Memory B cell (primary cell): ENCODE measurements at places on chromosomes 4 and X.

DNA sequence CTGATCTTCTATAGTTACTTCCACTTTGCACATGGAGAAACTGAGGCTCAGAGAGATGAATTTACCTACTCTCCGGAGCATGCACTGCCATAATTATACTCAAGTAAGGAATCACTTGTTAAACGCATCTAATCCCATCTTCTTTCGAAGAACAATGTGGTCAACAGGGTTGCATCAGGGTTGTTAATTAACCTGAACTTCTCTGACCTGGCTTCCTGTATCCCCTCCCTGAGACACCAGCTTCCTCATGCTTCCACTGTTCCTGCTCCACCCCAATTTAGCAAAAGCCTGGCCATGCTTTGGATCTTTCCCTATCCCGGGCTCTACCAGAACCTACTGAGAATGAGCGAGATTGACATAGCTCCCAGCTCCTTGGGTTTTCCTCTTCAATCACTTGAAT lies 136.7 kb downstream of the SMIM20 start:
- no peak for DNase-seq

- no peak for DNase-seq
These were observed 394.6 kb downstream of the TECRL start for GRCh38 chr4:64014647-64015046.

- no peak for DNase-seq
These were observed 750.2 kb upstream of the HS3ST1 start for GRCh38 chr4:12178614-12179610.

DNA sequence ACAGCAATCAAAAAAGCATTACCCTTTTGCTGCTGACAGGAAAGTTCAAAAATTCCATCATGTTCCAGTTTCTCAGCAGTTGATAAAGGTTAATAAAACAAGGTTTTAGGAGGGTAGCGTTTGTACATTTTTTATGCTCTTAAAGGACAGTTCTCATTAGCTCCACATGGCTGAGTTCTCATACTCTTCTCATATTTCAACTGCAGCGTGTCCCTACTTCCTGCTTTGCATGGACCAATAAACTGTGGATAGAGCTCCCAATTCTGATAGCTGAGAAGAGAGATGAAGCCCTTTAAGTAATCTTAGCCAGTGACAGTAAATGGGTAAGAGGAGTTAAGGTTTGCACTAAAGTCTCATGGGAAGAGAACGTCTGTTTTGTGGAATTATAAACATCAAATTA lies 53.5 kb downstream of the SPANXA2 start:
- DNase-seq = no peak

DNA sequence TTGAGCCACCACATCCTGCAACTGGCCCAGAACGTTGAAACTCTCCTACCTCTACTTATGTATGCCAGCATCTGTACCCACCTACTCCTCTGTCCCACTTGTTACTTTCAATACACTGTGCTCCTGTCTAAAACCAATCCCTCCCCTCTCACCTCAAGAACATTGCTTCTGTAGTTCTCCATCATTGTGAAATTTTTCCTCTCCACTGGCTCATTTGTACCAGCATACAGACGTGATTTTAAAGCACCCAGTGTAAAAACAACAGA lies 25.5 kb upstream of the USO1 start:
- DNase-seq = no peak

DNA sequence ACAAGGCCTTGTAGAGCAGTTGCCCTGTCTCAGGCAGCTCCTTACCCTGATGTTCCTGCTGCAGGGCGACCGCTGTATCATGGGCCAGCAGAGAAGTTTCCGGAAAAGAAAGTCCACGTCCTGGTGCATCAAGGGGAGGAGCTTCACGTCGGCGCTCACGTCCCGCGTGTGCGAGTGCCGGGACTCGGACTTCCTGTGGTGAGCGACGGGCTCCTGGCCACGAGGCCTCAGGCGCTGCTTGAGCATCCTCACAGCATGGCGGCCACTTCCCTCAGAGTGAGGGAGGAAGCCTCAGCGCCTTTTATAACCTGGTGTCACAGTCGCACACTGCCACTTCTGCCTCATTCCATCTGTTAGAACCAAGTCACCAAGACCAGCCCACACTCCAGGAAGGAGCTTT lies 225.5 kb downstream of the AFAP1 start:
- DNase-seq = no peak

GRCh38 chr4:181259081-181259709 lies 984.0 kb upstream of the TENM3 start:
- DNase-seq = no peak

DNA sequence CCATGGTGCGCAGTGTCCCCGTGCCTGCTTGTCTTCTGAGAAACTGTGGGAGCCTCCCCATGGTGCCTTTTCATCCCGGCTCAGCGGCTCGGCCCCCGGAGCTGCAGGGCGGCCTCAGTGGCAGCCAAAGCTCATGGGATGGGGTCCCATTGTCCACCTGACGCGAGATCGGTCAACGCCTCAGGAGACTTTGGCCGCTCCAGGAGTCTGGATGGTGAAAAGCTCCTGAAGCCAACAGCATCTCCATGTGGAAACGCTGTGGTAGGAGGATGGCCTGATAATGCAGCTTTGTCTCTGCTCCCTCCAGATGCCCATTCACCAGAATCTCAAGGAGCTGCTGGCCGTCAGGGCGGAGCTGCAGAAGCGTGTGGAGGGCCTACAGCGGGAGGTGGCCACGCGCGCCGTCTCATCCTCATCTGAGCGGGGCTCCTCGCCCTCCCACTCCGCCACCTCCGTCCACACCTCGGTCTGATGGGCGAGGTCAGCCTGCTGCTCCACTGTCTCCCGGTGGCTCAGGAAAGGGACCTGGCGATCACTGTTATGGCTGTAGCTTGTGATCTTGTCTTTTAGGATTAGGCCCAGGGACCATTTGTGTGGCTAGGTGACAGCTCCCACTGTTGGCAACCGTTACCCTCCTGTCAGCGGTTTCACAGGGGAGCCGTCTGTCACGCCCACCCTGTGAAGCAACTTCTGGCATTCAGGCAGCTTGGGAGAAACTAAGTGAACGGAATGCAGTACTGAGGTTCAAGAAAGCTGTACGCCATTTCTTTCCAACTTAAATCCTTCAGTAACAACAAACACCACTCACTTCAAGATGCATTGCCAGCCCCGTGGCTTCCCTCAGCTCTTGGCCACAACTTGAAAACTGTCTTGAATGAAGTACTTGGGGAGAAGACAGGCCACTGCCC lies 69.3 kb downstream of the MTMR1 start:
- no peak for DNase-seq

DNA sequence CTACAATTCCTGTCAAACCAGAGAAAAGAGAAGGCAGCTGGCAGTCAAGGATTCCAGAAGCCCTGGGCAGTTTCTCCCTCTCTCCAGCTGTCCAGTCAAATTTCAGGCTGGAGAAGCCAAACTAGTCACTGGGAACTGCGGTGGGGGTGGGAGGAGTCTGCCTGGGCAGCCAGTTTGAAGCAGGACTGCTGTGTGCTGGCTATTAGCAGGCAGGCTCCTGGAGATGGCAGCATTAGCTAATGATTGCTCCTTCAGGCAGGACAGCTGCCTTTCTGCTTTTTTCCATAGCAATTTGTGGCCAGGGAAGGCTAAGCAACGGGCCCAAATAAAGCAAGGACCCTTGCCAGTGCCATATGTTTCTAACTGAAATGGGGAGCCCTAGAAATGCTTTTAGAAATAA lies 44.7 kb upstream of the FGF13 start:
- no peak for DNase-seq

GRCh38 chr4:7361280-7361895 lies 73.3 kb downstream of the PSAPL1 start:
- DNase-seq = no peak

DNA sequence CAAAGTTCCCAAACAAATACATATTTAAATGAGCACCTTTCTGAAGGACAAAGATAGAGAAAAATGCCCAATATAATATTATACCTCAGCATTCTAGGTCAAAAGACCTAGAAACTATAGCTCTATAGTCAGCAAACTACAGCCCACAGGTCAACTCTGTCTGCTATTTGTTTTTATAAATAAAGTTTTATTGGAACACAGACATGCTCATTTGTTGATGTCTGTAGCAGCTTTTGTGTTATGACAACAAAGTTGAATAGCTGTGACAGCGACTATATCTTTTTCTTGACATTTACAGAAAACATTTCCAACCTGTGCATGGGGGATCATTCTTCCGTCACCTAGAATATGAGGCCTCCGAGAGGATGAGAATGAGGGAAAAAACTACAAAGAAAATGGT lies 48.7 kb upstream of the WDR19 start:
- DNase-seq = no peak

DNA sequence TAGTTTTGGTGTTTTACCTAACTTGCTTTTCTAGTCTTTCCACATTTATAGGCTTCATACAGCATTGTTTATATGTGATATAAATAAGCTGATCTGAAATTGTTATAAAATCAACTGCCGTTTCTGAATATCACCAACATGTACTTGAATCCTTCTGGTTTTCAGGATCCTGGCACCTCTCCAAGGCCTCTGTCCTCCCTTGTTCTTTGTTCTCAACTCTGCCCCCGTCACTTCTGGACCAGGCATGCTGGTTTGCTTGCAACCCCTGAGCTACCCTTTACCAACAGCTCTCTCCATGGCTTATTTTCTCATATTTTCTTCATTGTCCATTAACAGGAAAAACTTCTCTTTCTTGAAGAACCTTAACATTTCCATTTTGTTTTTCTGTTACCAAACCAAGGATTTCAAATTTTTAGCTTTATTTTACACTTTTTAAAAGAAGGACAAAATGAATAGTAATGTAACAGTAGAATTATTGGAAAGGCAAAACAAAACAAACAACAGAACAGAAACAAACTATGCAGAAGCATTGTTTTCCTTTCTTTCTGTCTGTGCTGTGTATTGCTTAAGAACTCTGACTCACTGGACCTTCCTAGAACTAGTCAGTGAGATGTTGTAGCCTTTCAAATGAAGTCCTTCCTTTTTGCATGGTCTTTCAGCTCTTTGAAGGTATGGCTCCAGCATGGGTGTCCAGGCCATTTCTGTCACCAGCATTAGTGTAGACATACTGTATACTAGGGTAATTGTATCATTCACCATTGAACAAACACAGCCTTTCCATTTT lies 44.8 kb downstream of the BANK1 start:
- no peak for DNase-seq

- DNase-seq = no peak
These were observed 1583.1 kb upstream of the PCDH10 start for GRCh38 chr4:131566026-131566425.

GRCh38 chr4:137203601-137204000 lies 328.7 kb downstream of the PCDH18 start:
- no peak for DNase-seq

DNA sequence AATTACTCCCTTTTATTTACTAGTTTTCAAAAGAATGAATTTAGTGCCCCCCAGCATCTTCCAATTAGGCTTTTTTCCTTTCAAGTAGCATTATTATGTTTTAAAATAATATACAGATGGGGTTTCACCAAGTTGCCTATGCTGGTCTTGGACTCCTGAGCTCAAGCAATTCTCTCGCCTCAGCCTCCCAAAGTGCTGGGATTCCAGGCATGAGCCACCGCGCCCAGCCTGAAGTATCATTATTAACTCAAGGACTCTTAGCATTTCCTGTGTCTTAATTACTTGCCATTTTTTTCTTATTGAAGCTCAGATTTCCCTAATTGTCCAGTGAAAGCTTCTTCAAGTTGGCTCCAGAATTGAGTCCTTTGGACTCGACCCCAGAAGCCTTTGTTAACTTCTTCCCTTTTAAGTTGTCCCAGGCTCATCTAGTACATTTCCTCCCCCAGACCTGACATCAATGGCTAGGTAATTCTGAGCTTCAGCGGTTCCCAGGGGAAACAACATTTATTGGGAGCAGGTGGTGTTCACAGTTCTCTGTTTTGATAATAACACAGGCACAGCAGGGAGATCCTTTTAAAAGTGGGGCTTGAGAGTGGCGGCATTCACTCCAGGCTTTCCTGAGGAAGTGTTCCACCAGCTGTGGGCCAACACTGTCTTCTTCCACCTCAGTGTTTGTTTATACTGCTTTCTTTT lies 10.0 kb downstream of the SAT1 start:
- DNase-seq = no peak

- no peak for DNase-seq
These were observed 705.5 kb downstream of the ARAP2 start for GRCh38 chr4:35538807-35539206.

- DNase-seq = no peak
These were observed 62.7 kb downstream of the SLC9A6 start for GRCh38 chrX:136047969-136048368.

- no peak for DNase-seq
These were observed 68.9 kb upstream of the TRAM1L1 start for GRCh38 chr4:117154251-117154650.

DNA sequence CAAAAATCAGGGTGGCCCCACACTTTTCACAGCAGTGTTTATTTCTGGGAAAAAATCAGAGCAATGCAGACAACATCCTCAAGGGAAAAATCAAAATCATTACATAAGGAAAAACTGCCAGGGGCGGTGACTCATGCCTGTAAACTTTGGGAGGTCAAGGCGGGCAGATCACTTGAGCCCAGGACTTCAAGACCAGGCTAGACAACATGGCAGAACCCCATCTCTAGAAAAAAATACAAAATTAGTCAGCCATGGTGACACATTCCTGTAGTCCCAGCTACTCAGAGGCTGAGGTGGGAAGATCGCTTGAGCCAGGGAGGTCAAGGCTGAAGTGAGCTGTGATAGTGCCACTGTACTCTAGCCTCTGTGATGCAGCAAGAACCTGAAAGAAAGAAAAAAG lies 102.8 kb downstream of the NAF1 start:
- no peak for DNase-seq

DNA sequence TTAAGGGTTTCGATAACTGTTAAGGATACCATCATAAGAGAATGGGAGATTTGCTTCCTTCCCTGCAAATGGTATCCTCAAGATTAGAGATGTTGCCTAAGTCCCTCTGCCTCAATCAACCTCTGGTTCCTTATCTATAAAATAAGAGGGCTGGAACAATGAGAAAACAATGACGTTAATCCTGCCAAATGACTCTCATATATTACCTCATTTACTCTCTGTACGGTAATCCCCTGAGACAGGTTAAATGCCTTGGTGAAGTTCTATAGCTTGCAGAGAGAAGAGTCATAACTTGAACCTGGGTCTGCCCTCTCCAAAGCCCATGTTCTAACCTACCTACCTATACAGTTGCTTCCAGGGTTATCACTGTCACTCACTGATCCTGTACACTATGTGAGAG lies 100.2 kb upstream of the OTUD4 start:
- DNase-seq = no peak

DNA sequence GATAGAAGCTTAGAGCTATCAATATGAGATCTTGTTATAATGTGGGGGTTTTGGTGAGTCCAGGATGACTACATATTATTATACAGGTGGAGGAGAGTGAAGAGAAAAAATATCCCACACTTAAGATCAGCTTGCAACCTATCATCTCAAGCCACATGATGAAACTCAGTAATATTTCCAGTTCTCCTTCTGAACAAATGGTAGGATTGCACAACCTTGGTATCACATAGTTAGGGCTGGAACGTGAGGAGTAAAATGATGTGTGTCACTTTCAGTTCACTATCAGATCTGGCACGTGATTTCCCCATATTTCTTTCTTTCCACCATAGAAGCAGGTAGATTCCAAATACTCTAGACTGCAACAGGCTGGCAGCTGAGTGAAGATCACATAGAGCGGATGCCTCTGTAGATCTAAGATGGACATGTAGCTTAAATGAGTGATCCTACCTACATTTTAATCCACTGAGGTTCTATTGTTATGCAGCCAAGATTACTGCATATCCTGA lies 150.6 kb upstream of the ANKRD50 start:
- no peak for DNase-seq
